ENCODE measurements at places on chromosomes 2 and 18.

DNA sequence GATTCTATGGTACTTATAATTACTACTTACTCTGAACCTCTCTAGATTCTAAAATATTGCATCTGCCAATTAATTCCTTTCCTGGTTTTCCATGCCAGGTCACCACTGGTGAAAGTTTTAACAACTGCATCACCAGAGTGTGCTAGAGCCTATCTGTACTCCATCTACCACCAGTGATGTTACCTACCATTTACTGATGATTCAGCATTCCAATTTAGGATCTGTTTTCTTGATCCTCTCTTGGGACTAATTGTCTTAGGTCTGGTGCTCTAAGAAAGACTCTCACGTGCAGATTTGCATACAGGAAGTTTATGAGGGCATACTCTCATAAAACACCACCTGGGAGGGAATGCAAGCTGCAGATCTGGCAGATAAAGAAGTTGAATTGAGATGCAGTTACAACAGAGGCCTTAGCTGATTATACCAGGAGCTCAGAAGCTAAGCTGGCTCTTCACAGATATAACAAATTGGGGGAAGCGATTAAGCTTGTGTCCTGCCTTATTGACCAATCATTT is 347.6 kb upstream of the VRK2 start:
- no peak for DNase-seq

GRCh38 chr18:51029378-51029693 is 677 bp upstream of the SMAD4 start:
- no peak for DNase-seq

- DNase-seq, result peak; percentile 31
These were observed 4.7 kb downstream of the CAPG start for GRCh38 chr2:85405201-85406059.

GRCh38 chr2:165376571-165376975 is 92.9 kb upstream of the CSRNP3 start:
- DNase-seq, result no peak

GRCh38 chr2:25036221-25036559 is 5.7 kb upstream of the EFR3B start:
- no peak for DNase-seq

GRCh38 chr2:169705927-169706326 is 11.7 kb downstream of the PHOSPHO2 start:
- DNase-seq, result no peak

DNA sequence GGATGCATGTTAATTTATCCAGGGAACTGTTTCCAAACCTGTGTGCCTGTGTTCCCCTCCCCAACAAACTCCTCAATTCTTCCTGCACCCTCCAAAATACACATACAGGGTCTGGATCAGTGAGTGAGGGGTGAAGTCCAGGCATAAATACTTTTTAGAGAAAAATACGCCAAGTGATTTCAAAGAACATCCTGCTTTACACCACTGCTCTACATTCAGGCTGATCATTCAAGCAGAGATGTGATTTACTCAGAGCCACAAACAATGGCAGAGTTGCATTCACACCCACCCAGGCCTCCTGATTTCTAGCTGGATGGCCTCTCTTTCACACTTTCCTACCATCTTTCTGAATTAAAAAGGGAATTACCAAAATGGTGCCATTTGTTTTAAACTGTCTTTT is 289.5 kb upstream of the SLC14A2 start:
- no peak for DNase-seq

- no peak for DNase-seq
These were observed 58.2 kb downstream of the TWSG1 start for GRCh38 chr18:9392726-9393125.

GRCh38 chr2:197873293-197873701 is 68.9 kb downstream of the PLCL1 start:
- no peak for DNase-seq

GRCh38 chr2:239015901-239016675 is 168.2 kb downstream of the TWIST2 start:
- DNase-seq, result no peak

DNA sequence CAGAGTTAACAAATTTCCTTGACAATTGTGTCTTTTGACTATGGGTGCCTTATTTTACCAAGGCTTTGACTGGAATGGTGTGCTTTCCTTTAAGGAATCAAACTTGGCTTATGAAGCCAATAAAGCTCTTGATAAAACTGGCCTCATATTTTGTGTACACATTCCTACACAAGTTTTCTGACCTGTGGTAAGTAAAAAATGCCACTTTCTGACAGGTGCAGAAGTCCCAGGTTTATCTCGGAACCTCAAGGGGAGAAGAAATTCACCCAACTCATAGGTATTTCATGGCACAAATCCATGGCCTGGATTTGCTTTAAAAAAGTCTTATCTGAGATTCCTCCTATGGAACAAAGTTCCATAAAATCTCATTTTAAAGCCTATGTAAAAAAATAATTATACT is 880.6 kb upstream of the LRATD1 start:
- no peak for DNase-seq

- DNase-seq, result no peak
These were observed 4.8 kb upstream of the ID2 start for GRCh38 chr2:8676921-8677645.

DNA sequence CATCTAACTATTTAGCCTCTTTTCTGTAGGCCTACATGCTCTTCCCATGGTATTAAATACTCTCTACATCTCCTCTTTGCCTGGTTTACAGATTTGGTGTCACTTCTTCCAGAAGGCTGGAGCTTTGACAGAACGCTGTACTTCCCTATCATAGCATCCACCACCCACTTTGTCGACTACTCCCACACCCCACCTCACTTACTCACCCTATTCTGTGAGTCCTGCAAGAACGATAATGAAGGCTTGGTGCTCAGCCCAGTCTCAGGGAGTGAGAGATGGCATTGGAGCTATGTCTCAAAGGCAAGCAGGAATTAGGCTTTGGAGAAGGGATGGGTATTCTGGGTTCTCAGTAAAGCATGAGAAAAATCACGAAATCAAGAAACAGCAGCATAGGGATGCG is 20.3 kb upstream of the KDM3A start:
- no peak for DNase-seq

- no peak for DNase-seq
These were observed 7.3 kb upstream of the CIB4 start for GRCh38 chr2:26648516-26648915.

- no peak for DNase-seq
These were observed 185.4 kb upstream of the REV1 start for GRCh38 chr2:99675130-99675661.

DNA sequence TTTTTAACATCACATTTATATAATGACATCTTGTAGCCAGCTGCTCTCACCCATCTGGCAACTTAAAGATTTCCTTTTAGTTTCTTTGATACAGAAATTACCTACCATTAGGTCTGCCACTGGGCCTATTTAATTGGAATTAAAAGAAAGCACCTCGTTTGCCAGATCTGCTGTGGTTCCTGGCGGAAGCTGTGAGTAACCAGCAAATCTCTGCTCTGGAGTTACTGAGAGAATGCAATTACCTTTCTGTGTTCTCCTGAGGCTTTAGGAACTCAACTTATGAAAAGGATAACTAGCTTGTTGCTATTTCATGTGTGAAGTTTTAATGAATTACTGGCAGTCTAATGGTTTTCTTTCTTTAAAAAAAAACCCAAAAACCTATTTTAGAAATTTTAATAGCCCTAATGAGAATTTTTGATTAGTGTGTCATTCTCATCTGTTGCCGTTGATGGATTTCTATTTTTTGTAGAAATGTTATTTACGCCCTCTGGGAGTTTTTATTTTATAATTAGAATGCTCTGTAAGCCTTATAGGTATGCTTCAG is 69.7 kb upstream of the LYPD6B start:
- no peak for DNase-seq

- no peak for DNase-seq
These were observed 1.2 kb downstream of the CDK15 start for GRCh38 chr2:201807452-201807999.

- no peak for DNase-seq
These were observed 12.2 kb upstream of the YPEL5 start for GRCh38 chr2:30134582-30134981.

DNA sequence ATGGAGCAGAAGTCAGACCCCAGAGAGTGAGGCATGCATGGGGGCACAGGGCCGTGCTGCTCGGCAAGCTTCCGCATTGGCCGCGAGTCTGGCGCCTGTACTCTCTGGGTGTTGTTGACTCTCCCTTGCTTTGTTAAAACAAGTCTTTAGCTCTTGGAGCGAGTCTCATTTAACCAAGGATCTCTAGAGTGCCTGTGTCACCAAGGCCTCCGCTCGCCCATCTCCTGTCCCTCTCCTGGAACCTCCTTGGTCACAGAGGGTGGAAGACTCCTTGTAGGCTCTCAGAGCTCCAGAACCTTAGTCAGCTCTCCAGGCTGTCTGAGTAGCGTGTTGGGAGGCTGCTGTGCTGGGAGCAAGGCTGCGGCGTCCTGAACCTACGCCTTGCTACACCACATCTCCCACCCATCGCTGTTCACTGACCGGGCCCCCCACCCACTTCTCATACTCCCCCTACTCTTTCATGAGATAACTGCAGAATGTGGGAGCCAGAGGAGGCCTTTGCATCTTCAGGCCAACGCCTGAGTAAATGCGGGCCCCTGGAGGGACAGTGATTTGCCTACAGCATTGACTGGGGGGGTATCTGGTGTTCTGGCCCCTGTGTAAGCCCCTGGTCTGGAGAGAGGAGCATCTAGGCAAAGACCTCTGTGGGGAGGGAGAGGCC is 66.1 kb downstream of the CIB4 start:
- DNase-seq, result no peak

DNA sequence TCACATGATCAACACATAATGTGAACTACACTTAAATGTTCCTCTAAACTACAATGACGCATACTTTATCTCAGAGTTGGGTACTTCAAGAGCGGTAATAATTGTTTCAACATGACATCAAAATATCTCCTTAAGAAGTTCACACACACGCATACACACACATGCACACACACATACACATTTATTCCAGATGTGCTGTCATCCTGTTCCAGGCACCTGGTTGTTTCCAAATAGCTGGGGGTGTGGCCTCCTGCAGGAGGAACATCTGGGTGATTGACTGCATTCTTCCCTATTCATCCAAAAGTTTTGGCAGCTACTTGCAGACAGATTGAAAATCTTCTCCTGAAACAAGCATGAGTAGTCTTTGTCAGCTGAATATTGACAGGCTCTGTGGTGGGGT is 37.9 kb upstream of the PIK3C3 start:
- no peak for DNase-seq

DNA sequence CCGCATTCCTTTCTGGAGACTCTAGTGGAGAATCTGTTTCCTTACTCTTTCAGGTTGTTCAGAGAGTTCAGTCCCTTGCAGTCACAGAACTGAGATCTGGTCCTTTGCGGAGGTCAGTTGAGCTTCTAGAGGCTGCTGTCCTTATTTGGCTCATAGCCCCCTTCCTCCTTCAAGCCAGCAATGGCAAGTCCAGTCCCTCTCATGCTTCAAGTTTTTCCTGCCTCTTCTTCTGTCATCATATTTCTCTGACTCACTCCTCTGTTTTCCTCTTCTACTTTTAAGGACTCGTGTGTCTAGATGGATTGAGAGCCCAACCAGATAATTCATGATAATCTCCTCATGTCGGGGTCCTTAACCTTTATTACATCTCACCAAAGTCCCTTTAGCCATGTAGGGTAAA is 173.5 kb upstream of the FOSL2 start:
- no peak for DNase-seq

- no peak for DNase-seq
These were observed 29.8 kb downstream of the BABAM2 start for GRCh38 chr2:27920148-27920885.

DNA sequence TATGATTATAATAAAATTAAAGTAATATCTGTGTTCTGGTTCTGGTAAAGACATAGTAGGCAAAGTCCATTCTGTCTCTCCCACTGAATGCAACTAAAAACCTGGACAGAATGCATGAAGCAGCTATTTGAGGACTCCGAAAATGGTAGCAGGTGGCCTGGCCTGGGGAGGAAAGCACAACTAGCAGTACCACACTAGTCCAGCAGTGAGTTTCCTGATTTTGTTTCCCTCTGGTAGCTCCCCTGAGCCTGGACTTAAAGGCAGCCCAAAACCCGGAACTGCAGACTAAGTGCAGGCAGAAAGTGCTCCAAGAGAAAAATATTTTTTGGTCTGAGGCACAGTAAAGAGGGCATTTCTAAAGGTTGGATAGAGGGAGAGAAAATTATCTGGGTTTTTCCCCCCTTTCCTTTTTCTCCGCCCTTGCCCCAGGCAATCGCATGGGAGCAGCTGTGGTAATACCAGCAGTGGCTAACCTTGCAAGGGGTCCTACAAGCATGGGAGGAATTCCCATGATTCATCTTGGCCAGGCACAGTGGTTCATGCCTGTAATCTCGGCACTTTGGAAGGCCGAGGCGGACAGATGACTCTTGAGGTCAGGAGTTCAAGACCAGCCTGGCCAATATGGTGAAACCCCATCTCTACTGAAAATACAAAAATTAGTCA is 32.3 kb downstream of the ASXL2 start:
- DNase-seq, result no peak

DNA sequence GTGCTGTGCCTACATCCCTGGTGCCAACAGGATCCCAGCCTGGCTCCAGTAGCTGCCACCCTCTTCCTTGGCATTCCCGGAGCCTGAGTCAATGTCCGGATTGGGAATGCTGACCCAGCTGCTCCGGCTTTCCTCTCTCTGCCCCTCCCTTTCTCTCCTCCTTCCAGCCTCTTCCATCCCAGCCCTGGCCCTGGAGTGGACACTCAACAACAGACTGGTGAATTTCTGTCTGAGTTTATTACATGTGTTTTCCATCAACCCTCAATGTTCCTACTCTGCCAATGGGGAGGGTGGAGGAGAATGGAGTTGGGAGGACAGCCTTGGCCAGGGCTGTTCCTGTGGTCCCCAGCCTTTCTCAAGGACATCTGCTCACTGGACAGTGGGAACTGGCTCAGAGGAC is 917 bp upstream of the PRKAG3 start:
- DNase-seq, result no peak

DNA sequence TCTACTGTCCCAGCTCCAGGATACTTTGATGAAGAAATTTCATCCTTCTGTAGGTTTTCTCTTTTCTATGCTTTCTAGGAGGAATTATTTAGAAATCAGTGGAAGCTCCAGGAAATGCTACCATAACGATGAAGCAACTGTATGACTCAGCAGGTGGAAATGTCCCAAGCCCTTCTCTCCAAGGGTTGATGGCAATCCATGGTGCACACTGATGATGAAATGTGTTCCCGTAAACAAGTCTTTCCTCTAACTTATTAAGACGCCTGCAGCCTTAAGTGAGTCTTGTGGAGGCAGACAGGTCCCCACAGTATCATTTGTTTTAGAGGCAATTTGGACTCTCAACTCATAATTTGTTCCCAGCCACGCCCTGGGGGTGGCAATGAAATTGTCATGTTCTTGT is 777.6 kb upstream of the SOX11 start:
- no peak for DNase-seq

GRCh38 chr2:106314444-106314843 is 120.3 kb upstream of the UXS1 start:
- DNase-seq, result no peak

DNA sequence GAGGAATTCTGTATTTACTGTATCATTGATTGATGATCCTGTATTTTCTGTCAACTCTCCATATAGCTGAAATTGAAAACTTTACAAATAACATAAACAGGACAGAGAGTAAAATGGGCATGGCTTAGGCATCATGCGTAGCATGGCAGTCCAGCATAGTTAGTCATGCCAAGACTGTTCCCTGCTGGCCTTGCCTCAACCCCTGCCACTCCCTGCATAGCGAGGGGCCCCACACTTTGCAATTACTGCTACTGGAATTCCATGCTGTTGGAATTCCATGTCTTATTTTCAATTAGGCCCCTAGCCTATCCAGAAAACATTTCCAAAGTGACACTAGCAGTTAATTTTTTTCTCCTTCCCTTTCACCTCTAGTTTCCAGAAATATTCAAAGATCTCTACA is 15.1 kb upstream of the SOX11 start:
- no peak for DNase-seq
